Omental fat pad (tissue), 4 donors: ENCODE measurements at places on chromosomes 1 and 21. TPM values are rescaled to one million over a fixed set of nuclear protein-coding genes. Genes with fewer than 3 reads are reported as not detected.

Gene FCRL4
- total RNA-seq = not detected

Gene CA14
- not detected for total RNA-seq

Gene TPTE
- total RNA-seq = not detected

Gene F11R
- 40.3 TPM for total RNA-seq

Gene FMOD
- total RNA-seq = 179 TPM

Gene TENT5C
- total RNA-seq = 6.8 TPM

Gene LIN28A
- not detected for total RNA-seq

Gene GFI1
- 1.9 TPM for total RNA-seq

Gene FAM163A
- not detected for total RNA-seq

Gene ANKRD34A
- 0.56 TPM for total RNA-seq

Gene FCGR1A
- total RNA-seq = 8.7 TPM

Gene SPRR2A
- total RNA-seq = not detected
